Thoracic aorta (tissue), 2 donors: ENCODE measurements at places on chromosomes 1 and 21. TPM values are rescaled to one million over a fixed set of nuclear protein-coding genes. Genes with fewer than 3 reads are reported as not detected.

DNA sequence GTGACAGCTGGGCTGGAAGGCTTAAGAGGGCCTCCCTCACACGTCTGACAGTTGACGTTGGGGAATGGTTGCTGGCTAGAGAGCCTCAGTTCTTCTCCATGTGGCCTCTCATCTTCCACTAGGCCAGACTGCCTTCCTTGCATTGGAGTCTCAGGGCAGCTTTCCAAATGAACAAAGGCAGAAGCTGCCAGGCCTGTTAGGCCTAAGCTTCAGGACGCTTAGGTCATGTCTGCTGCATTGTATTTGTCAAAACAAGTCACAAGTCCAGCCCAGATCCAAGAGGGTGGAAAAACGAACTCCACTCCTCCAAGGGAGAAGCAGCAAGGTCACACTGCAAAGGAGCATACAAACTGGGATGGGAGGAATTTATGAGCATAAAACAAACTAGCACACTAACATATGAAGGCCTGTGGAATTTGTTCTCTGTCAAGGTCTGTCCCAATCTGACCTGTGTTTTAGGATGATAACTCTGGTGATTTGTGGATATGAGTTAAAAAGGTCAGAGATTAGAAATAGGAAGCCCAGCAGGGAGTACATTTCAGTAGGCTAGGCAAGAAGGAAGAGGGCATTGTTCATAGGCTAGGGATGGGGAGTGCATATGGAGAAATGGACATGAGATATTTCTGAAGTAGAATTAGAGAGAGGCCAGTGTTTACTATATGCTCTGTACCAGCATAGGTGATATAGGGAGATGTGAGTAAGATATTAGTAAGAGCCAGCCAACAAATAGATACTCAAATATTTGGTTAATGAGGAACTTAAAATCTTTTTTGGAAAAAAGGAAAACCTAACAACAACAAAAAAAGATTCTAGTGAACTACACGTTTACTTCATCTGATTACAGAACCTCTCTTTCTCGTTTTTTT lies 29.1 kb upstream of the CNN3 start:
- DNase-seq = no peak

HCRTR1 gene
- total RNA-seq = not detected

TINAGL1 gene
- 581 TPM for total RNA-seq

TMEM51 gene
- total RNA-seq = 2.0 TPM

RNF186 gene
- not detected for total RNA-seq
